Stimulated activated CD8-positive, alpha-beta memory T cell treated with anti-CD3 and anti-CD28 coated beads, Interleukin-4, amount 100 ng/mL, for 24 hours (primary cell): ENCODE measurements at places on chromosomes 2 and 18.
A peak's percentile ranks its signal among the peaks of the same experiment; 100 is the strongest.

GRCh38 chr2:63488118-63488713, 100.1 kb downstream of the WDPCP start:
- peak; percentile 0 for DNase-seq

DNA sequence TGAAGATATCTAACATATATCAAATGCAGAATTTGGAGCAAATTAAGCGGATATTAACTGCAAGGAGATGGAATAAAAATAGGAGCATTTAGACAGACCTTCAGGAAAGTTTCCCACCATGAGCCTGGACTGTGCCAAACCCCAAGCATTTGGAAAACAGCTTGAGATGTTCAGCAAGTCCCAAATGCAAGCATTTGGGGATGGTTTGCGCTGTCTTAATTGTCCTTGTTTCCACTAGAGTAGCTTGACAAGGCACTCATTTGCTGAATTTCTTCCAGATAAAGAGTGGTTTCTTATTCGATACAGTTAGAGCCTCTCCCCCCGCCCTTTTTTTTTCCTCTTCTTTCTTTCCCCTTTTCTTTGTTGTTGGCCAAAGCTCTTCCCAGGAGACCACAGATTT, 77.1 kb upstream of the CDC42EP3 start:
- no peak for DNase-seq

DNA sequence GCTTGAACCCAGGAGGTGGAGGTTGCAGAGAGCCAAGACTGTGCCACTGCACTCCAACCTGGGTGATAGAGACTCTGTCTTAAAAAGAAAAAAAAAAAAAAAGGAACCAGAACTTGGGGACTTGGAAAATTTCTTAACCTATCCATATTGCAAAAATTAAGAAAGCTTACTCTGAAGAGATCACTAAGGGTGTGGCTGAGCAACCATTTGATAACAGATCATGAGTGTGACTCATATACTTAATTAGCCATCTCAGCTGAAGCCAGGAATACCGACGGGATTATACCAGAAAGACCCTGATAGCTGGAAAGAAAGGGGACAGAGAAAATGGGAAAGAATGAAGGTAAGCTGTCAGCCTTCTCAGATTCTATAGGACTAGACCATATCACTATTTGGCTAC, 7.1 kb upstream of the ADD2 start:
- DNase-seq = no peak

- no peak for DNase-seq
These were observed 271 bp upstream of the RBM43 start for GRCh38 chr2:151261977-151262291.

DNA sequence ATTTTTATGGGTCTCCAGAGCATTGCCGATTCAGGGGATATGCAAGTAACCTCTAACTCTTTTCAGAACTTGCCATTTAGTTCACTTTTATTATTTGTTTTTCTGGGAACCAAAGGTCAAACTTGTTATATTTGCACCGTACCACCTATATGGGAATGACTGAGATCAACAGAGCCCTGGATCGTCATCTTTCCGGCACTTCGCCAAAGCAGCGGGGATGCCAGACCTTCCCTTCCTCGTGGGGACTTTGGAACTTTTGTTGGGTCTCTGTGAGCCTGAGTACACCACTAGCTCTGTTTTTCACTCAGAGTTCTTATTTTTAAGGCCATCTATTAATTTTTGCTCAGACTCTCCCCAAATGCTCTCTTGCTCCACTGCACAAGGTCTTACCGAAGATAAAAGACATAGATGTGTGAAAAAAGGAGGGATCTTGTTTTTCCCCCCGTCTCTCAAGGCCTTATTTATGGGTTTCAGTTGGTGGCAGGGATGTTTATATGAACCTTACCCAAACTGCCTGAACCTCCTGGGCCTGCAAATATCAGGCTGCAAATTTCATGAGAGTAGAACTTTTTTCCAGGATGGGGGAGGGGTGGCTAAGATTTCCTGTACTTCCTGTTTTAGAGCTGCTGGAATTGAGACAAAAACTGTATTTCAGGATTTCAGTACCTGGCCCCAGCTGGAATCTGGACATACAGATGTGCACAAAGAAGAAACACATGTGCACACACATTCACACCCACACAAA, 350.3 kb downstream of the HRH4 start:
- DNase-seq = no peak

DNA sequence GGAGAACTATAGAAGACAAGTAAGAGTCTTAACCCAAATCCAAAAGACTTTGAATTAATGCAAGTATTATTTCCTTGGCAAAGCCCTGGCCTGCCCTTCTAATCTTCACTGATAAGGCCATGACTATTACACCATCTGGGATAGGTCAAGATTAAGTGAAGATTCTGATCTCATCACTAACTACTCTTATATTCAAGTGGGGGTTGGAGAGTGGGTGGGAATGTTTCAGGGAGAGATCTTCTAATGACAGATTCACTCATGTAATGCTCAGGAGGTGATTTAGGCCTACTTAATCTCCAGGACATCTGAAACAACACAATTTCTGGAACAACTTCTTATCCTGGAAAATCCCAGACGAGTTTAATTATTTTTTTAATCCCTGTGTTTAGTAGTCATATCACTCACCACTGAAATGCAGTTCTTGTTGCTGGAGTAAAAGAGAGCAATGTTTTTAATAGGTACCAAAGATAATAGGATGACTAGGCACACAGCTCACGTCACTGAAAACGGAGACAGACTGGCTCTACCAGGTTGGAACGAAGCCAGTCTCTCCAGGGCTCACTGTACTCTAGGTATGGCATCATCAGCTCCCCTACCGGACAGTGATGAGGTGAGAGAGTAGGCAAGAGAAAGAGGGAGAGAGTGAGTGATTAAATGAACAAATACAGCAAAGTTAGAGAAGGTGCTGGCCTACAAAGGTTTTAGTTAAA, 133.1 kb downstream of the NCKAP5 start:
- no peak for DNase-seq

- no peak for DNase-seq
These were observed 66.2 kb downstream of the CRACDL start for GRCh38 chr2:98869870-98870269.
